Iris pigment epithelial cell (primary cell): ENCODE measurements at places on chromosomes 12 and 14.

GRCh38 chr12:77549383-77550128 lies 281.1 kb upstream of the NAV3 start:
- DNase-seq = no peak

GRCh38 chr14:85442996-85443395 lies 86.9 kb upstream of the FLRT2 start:
- DNase-seq = peak; percentile 56

- DNase-seq = no peak
Observed at GRCh38 chr12:95328708-95329107, 111.1 kb downstream of the VEZT start.

DNA sequence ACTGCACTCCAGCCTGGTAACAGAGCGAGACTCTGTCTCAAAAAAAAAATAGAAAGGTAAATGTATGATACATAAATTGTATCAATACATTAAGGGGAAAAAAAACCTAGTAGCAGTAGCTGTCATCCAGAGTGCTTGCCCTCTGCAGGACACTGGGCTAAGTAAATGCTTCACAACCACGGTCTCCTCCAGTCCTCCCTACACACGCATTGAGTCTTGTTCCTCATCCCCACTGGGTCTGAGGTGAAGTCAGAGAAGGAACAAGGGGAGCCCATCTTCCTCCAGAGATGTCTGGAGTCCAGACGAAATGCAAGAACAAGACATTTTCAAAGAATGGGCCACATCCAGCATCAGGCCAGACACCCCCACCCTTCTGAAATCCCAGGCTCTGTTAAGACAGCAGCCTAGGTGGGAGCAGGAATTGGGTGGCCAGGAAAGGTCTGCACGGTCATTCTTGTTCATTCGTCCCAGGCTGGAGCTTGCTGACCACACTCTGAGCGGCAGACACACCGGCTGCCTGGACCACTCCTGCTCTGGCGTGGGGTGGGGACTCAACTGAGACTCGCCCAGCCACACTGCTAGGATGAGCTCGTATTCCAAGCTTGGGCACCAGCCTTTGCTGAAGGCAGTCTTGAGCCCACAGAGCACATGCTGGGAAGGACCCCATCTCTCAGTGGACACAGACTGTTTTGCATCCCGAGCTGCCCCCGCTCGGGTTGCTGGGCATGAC lies 45.5 kb downstream of the CHGA start:
- DNase-seq = no peak

- DNase-seq = no peak
Observed at GRCh38 chr12:98819821-98820404, 174.8 kb downstream of the APAF1 start.

DNA sequence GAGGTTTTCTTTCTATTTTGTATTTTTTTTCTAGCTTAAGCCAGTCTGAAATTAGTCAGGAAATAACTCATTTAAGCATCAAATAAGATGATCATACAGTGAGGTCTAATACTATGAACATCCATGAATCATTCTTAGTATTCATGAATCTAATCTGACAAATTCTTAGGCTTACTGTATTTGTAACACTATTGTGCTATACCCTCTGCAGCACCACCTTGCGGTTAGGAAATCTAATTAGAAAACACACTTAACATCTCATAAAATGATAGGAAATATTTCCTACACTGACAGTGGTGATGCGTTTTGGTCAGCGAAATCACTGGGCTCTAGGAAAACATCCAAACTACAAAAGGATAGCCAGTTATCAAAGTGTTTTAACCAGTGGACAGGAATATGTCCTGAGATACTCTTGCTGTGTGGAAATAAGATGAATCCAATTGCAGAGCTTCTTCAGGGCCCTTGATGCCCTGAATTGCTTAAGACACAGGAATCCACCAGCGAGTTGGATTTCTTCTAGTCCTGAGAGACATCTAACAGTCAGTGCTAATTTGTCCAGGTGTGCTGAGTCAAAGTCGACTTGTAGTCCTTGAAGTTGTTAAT lies 109.3 kb upstream of the MYF6 start:
- peak; percentile 85 for DNase-seq

DNA sequence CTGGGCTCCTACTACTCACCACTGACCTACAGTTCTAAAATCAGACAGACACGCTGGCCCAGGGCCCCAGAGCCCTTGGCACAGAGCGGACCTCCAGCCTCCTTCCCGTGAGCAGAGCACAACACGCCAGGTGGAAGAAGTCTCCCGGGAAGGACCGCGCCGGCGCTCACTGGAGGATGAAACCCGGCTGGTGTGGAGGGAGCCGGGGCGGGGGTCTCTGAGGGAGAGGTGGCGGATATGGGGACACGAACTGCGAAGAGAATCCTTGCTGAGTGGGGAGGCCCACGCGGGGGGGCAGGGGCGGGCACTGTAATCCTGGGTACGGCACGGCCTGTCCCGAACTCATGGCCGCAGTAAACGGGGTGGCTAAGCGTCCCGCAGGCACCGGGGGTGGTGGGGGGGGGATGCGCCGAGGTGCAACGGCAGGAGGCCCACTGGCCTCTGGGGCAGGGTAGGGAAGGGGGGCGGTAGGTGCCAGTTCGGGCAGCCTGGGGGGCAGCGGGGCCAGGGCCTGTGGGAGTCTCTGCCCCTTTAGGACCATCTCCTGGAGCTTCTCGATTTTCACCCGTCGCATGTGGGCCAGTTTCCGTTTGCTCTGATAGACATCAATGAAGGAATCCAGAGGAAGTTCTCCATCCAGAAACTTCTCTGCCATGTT lies 28.8 kb downstream of the VPS37B start:
- DNase-seq = no peak

DNA sequence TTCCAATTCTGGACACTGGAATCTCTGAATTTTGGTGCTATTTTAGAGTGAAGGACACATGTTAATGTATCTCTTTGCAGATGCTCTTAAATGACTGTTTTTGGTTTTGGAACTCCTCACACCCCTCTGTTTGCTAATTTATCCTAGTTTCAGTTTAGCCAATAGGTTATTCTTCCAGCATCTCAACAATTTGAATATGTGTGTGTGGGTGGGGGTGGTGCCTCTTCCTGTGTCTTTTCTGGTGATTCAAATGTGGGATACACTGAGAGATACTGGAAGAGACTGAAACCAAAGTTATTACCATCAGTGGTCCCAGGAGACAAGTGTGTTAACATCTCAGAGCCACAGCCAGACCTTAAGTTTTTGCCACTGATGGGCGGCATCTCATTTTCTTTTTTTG lies 1317.4 kb upstream of the TMEM132C start:
- no peak for DNase-seq

DNA sequence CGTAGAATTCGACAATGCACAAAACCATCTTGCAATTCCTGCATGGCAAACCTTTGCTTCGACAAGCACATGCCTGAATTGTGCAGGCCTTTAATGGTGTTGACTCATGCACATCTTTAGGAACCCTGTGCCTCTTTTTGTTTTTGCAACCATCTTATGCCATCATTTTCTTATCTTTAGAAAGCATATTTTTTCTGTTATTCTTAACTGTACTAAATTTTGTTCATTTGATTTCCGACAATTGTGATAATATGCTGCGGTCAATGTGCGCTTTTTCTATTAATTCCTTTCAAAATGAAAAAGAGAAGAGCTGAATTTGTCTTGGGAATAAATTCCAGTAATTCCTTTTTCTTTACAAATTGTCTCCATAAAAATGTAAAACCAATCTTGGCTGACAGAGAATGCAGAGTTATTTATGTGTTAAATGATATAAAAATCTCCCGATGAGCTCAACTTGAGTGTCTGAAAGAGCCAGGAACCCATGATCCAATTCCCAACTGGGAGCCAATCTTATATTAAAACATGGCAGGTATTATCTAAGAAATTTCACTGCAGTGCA lies 20.1 kb upstream of the CDK17 start:
- DNase-seq = no peak

- no peak for DNase-seq
Observed at GRCh38 chr14:69408331-69408960, 10.0 kb downstream of the SLC39A9 start.

GRCh38 chr12:27998658-27999057 lies 26.1 kb upstream of the PTHLH start:
- DNase-seq = no peak

- DNase-seq = peak; percentile 22
Observed at GRCh38 chr12:24198936-24199671, 249.6 kb upstream of the SOX5 start.

- peak; percentile 95 for DNase-seq
Observed at GRCh38 chr12:3698218-3698974, 54.5 kb downstream of the CRACR2A start.

- DNase-seq = peak; percentile 33
Observed at GRCh38 chr14:78403278-78403815, 233.2 kb downstream of the NRXN3 start.

GRCh38 chr14:22886500-22887259 lies 3.7 kb downstream of the REM2 start:
- DNase-seq = peak; percentile 57

DNA sequence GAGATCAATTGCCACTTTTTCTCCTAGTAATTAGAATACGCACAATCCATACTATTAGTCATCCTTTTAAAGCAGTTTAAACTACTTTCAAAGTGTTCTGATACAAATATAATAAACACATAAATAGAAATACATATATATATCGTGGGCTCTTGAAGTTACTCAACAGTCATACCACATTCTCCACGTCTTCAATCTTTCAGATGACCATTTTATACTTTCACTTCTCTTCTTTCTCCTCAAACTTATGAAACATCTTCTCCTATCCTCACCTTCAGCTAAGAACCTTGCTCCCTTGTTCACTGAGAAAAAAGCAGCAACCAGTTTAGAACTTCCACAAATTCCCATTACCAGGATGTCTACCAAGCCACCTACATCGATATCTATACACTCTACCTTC lies 19.2 kb downstream of the CEP290 start:
- no peak for DNase-seq

- DNase-seq = no peak
Observed at GRCh38 chr12:40393026-40393425, 168.2 kb downstream of the LRRK2 start.

GRCh38 chr12:117192057-117192456 lies 1.8 kb upstream of the FBXO21 start:
- DNase-seq = peak; percentile 4

GRCh38 chr14:68735856-68736255 lies 57.0 kb downstream of the ZFP36L1 start:
- no peak for DNase-seq

- no peak for DNase-seq
Observed at GRCh38 chr12:68175557-68176061, 16.1 kb upstream of the IFNG start.

- DNase-seq = no peak
Observed at GRCh38 chr12:109830718-109831117, 2.5 kb downstream of the TRPV4 start.

- peak; percentile 35 for DNase-seq
Observed at GRCh38 chr12:23906329-23906728, 43.1 kb downstream of the SOX5 start.

GRCh38 chr12:27187697-27188096 lies 56.4 kb upstream of the STK38L start:
- no peak for DNase-seq

GRCh38 chr12:130868412-130868811 lies 3.5 kb upstream of the RAN start:
- no peak for DNase-seq

DNA sequence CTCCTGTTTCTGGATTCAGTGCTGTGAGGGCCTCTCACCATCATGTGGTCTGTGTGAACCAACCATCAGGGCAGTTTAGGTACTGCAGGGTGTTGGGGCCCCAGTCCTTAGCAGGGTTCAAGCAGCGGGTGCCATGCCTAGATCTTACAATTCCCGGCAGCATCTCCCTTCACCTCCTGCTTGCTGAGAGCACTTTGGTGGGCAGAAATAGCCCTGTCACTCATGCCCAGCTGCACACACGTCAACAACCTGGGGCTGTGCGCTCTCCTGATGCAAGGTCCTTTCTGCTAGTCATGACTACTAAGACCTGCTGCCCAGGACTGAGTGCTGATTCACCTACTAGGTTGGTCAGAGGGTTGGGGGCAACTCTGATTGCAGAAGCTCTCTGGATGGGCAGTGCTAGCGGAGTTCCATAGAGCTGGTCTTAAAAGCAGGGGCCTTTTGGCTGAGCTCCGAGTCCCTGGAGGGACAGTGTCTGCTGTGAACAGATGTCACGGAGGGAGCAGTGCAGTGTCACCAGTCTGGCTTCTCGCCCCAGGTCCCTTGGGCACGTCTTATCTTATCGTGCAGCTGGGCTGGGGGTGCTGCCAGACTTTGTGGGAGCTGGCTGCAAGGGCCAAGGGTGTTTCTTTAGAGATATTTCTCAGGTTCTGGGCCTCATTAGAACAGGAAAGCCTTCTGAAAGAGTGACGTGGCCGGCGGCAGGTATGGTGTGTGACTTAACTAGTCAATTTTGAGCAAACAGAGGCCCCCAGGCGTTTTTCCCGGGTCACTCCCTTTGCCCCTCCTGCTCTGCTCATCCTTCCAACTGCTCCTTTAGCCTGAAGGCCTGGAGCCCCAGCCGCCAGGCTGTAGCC lies 71.8 kb downstream of the NINJ2 start:
- DNase-seq = no peak

GRCh38 chr12:26143291-26143690 lies 18.5 kb upstream of the BHLHE41 start:
- DNase-seq = no peak

DNA sequence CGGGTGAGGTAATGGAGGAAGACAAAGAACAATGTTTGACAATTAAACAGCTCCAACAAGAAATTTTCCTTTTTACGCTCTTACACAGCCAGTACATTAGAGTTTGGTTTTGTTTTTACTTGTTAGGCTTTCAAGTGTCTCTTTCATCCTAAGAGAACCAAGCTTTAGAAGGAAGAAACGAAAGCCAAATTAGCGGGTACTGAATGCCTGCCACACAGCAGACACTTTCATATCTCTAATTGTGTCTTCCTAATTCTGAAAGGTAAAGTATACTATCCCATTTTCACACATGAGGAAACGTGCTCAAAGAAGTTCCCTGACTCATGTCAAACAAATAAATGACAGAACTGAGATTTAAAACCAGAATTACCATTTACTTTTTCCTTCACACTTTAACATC lies 65.0 kb downstream of the CDK17 start:
- DNase-seq = no peak

DNA sequence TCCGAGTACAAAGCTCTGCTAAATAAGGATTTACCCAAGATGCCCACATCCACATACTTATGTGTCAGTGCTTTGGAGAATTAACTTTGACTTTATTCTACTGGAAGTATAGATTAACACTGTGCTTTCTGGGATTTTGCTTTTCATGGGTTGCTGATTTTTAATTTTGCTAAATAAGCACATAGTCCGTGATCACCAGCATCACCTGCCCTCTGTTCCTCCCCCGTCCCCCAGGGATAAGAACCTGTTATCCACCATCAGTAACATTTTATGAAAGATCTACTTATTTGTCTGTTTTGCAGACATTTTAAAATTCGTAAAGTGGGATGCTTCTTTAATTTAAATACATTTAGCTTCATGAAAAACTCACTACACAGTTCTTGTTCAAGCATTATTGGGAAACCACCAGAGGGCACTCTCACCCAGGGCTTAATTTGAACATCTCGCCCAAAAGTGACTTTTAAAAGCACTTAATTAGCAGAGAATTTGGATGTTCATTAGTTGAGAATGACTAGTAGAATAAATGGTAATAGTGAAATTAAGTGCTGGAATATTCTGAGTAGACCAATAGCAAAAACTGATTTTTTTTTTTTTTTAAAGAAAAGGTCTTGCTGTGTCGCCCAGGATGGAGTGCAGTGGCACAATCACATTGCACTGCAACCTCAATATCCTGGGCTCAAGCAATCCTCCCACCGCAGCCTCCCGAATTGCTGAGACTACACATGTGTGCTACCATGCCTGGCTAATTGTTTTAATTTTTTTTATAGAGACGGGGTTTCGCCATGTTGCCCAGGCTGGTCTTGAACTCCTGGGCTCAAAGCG lies 35.7 kb downstream of the MRPL42 start:
- peak; percentile 40 for DNase-seq

- peak; percentile 51 for DNase-seq
Observed at GRCh38 chr14:52000019-52000582, 10.8 kb downstream of the RTRAF start.
